ENCODE measurements at places on chromosomes 5 and 9.

GRCh38 chr9:800591-801150 lies 40.8 kb upstream of the DMRT1 start:
- no peak for DNase-seq

- DNase-seq: no peak
These were observed 19.0 kb downstream of the C9orf152 start for GRCh38 chr9:110188991-110189390.

- DNase-seq: peak; percentile 14
These were observed at the start of gene ZDHHC21 for GRCh38 chr9:14693251-14693861. TSS of gene ZDHHC21 (minus strand) at chr9:14693432. CDS start at chr9:14674340, 19,092 bp downstream.

GRCh38 chr5:73306741-73307275 lies 133.8 kb downstream of the TMEM174 start:
- DNase-seq: no peak

GRCh38 chr9:79857188-79857587 lies 285.4 kb downstream of the TLE4 start:
- DNase-seq: no peak

DNA sequence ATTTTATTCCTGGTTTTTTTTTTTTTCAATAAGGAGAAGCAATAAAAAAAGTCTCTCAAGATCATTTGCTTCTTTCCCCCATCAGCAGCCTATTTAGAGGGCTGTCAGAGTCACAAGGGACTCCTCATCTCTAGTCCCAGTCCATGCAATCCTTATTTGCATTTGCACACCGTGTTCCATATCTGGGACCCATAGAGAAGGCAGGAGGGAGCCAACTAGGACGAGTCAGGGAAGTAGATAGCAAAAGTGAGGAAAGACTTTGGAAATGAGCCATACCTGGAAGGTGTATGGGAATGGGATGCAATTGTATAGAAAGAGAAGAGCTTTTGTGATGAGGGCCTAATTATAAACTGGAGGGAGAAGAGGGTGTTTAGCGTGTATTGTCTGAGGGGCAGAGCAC lies 160.0 kb downstream of the PIK3R1 start:
- DNase-seq: no peak

GRCh38 chr5:138065102-138065501 lies 18.7 kb upstream of the WNT8A start:
- DNase-seq: no peak

DNA sequence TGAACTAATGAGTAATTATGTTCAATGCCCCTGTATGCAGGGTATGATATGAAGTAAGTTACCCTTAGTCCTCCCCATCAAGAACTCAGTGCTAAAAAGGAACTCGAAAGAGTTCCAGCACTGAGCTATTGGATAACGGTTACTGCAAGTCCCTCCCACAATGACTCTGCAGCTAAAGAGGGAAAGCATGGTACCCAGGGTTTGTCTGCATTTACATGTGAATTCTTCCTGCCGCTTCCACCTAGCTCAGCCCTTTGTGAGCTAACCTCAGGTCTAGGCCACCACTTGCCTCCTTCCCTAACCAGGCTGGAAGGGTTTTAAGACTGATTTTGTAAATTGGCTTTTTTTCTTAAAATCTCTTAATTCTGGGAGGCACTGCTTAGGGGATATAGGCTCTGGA lies 376.8 kb downstream of the EBF1 start:
- no peak for DNase-seq

- no peak for DNase-seq
These were observed 79.5 kb upstream of the FAM169A start for GRCh38 chr5:74945561-74946165.

GRCh38 chr9:77588271-77588937 lies 59.7 kb downstream of the GNA14 start:
- DNase-seq: no peak

GRCh38 chr9:81053298-81054025 lies 635.9 kb downstream of the TLE1 start:
- no peak for DNase-seq

- DNase-seq: no peak
These were observed 216.6 kb downstream of the SEMA6A start for GRCh38 chr5:116358015-116358523.

GRCh38 chr5:33927685-33928084 lies 8.5 kb upstream of the RXFP3 start:
- no peak for DNase-seq

DNA sequence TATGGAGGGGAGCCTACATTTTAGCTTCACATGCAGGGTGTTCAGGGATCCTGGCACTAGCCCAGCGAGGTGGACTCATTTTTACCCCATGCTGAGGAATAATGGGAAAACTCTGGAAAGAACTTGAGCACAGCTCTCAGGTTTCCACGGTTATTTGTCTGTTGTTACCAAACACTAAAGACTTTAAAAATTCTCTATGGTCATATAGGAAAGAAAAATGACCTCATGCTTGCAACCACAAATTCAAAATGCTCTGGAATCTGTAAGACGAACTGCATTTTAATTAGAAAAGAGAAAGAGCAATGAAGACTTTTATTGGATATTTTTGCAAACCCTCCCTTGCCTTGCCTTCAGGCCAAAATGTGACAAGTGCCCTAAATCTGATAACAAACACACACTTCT lies 606.9 kb downstream of the EBF1 start:
- no peak for DNase-seq

- no peak for DNase-seq
These were observed 23.4 kb downstream of the SARDH start for GRCh38 chr9:133714606-133715294.

DNA sequence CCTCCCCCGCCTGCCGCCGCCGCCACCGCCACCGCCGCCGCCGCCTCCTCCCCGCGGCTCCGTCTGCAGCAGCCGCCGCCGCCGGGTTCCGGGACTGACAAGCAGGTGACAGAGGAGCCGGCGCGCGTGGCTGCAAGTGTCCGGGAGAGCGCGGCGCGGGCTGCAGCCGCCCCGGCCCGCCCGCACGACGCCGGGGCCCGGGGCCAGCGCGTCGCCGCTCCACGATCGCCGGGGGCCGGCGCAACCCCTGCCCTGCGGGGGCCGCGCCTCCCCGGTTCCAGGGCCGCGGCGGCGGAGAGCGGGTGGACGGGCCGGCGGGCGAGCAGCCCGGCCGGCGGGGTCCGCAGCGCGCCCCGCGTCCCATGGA lies 343 bp downstream of the LMX1B start:
- DNase-seq: no peak

DNA sequence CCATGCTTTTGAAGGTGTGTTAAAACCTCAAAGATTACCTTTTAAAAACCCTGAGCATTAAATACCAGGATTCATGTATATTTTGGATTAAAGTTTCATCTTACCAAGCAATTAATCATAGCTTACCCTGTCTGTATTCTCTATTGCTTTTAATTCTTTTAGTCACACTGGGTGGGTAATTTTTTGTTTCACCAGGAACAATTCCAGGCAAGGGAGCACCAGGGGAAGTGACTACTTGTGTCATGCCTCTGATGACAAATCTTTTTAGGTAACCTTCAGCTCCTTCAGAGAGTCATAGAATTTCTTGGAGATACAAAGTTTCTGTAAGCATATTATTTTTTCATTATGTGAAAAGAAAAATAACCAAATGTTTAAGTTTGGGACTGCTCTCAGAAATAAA lies 33.4 kb upstream of the ANXA1 start:
- no peak for DNase-seq

- no peak for DNase-seq
These were observed 13.2 kb upstream of the NR4A3 start for GRCh38 chr9:99808454-99808853.

GRCh38 chr5:169933616-169934015 lies 46.7 kb downstream of the INSYN2B start:
- no peak for DNase-seq

- no peak for DNase-seq
These were observed 230.9 kb downstream of the AUH start for GRCh38 chr9:91130796-91131318.

DNA sequence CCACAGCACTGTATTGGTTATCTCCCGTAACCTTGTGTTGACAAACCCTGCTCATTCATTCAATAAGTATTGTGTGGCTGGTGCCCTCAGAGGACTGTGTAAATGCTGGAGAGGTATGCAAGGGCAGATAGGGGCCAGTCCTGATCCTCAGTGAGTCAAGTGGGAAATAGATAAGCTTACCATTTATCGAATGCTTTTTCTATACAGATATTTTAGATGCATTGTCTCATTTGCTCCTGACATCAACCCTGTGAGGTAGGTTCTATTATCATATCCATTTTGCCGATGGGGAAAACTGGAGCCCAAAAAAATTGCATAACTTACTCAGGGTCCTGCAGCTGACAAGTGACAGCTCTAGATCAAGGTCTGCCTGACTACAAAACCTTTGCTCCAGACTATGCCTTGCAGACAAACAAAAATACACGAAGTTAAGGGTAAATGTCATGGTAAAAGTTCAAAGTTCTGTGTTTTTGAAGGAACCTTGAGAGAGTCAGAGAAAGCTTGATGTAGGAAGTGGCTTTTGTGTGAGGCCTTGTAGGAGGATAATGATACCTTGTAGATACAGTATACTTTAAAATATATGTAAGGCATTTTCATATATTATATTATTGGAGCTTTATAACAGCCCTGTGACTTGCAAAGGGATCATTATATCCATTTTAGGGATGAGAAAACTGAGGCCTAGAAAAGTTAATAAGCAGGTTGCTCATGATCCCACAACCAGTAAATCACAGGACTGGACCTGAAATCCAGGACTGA lies 22.7 kb downstream of the CYFIP2 start:
- no peak for DNase-seq

GRCh38 chr9:117734523-117735314 lies 30.5 kb downstream of the TLR4 start:
- DNase-seq: no peak

- DNase-seq: no peak
These were observed 5.4 kb downstream of the NACC2 start for GRCh38 chr9:136089697-136090045.

GRCh38 chr9:135214054-135214640 lies 126.7 kb downstream of the OLFM1 start:
- DNase-seq: no peak

- DNase-seq: no peak
These were observed 123.9 kb upstream of the HAPLN1 start for GRCh38 chr5:83844449-83845068.

- DNase-seq: no peak
These were observed 764 bp upstream of the GRIN1 start for GRCh38 chr9:137138058-137138721.

DNA sequence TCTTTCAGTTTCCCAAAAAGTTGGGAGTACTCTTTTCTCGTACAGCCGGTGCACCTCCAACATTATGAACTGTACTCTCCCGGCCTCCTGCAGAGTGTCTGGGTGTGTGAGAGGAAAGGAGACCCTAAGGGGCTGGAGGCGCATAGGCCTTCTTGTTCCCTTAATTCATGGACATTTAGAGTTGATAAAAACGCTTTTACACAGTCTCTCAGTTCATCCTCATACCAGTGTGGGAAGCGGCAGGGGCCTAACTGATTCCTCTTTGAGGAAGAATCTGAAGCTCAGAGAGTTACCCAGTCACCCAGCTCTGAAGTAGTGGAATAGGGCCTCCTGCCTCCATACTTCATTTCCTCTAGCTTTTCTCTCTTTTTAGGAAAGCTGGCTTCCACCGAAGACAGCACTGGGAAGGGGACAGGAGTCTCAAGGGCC lies 3.3 kb downstream of the MCIDAS start:
- no peak for DNase-seq

DNA sequence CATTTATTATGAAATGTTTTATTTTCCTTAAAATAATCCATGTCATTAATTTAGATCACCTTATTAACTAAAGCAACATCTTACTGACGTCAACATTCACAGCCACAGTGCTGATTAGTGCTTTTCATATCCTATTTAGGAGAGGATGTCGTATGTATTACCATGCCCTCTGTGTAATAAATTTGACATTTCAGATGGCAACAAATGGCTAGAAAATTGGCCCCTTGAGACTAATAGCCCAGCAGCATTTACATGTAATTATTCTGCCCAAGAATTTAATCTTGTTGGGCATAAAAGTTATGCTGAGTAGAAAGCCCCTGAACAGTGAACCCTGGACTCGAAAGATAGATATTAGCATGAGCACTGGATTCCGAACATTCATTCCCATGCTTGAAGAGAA lies 391.2 kb downstream of the PRELID2 start:
- no peak for DNase-seq

DNA sequence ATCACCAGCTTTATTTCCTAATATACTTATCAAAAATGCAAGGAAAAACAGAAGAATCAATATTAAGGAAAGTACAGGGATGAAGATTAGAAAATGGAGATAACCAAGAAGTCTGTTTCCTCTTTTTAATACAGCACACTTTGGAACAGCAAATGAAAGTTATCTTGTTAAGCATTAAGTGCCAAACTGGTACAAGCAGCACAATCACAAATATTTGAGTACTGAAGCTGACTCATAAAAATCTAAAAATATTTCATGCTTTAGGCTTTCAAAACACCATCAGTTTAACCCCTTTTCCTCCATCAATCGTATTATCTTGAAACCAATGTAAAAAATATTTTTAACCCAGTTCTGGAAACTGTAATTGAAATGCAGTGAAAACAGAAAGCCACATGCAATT lies 2.7 kb downstream of the FBXW11 start:
- no peak for DNase-seq

GRCh38 chr5:10446490-10446889 lies 4.8 kb downstream of the ROPN1L start:
- no peak for DNase-seq

- no peak for DNase-seq
These were observed 53.0 kb upstream of the FCN1 start for GRCh38 chr9:134970719-134971118.

- DNase-seq: no peak
These were observed 36.2 kb upstream of the TLE4 start for GRCh38 chr9:79535534-79535933.

- no peak for DNase-seq
These were observed 6.3 kb downstream of the EDIL3 start for GRCh38 chr5:84378420-84378819.

- DNase-seq: no peak
These were observed 134.5 kb downstream of the TRIO start for GRCh38 chr5:14277385-14278320.

GRCh38 chr9:38619556-38620447 lies 594 bp downstream of the ANKRD18A start:
- DNase-seq: no peak

GRCh38 chr9:138104251-138105122 lies 226.9 kb downstream of the CACNA1B start:
- DNase-seq: no peak

- no peak for DNase-seq
These were observed 3.2 kb downstream of the HNRNPH1 start for GRCh38 chr5:179620293-179620692.

DNA sequence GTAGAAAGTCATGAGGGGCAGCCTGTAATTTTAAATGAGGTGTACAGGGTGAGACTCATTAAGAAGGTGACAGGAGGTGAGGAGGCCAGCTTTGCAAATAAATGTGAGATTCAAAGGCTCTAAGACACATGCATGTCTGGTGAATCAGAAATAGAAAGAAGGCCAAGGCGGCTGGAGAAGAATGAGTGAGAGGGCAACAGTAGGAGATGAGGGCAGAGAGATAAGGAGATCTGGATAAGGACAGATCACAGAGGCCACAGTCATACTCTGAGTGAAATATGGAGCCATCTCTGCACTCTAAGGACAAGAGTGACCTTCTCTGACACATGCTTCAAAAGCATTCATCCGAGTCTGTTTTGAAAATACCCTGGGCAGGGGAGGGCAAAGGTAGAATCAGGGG lies 90.7 kb downstream of the RAD23B start:
- DNase-seq: no peak

GRCh38 chr9:90114641-90115425 lies 510.0 kb downstream of the GADD45G start:
- DNase-seq: no peak

All from cortex of kidney (tissue), 1 donor.